ENCODE measurements at places on chromosomes 7 and 10.

DNA sequence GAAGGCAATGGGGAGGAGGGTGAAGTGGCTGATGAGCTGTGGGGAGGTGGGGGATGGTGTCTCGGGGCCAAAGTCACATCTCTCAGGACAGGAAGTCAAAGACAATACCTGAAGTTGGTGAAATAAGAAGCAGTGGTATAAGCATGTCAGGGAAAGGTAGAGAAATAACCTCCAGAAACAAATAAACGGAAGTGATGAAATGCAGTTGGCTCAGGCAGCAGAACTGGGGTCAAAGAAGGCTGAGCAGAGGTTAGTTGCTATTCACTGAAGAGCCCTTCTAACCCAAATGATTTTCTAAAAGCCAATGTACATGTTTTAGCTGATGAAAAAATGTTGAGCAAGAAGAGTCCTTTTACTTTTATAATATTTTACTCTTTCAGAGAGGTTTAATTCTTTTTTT is 78.6 kb upstream of the ADRB1 start:
- DNase-seq: no peak

DNA sequence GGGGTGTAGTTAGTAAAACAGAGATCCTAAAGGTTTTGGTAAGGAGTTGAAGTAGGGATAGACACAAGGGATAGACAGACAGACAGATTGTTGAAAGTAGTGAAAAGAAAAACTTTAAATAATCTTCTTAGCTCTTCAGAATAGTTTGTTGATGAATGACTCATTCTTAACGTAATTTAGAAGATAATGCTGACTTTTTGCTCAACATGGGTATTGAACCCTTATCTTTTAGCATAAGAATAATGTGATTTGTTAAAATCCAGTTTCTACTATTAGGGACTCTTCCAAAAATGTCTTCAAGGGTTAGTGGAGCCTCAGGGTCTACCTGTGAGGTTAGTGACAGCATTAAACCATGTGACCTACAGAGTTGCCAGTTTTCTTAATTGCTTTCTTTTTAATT is 411.2 kb downstream of the ETV1 start:
- no peak for DNase-seq

GRCh38 chr7:131948434-131949053 is 392.1 kb upstream of the PODXL start:
- DNase-seq: no peak

- DNase-seq: no peak
Observed at GRCh38 chr10:10919976-10920375, 97.7 kb upstream of the CELF2 start.

DNA sequence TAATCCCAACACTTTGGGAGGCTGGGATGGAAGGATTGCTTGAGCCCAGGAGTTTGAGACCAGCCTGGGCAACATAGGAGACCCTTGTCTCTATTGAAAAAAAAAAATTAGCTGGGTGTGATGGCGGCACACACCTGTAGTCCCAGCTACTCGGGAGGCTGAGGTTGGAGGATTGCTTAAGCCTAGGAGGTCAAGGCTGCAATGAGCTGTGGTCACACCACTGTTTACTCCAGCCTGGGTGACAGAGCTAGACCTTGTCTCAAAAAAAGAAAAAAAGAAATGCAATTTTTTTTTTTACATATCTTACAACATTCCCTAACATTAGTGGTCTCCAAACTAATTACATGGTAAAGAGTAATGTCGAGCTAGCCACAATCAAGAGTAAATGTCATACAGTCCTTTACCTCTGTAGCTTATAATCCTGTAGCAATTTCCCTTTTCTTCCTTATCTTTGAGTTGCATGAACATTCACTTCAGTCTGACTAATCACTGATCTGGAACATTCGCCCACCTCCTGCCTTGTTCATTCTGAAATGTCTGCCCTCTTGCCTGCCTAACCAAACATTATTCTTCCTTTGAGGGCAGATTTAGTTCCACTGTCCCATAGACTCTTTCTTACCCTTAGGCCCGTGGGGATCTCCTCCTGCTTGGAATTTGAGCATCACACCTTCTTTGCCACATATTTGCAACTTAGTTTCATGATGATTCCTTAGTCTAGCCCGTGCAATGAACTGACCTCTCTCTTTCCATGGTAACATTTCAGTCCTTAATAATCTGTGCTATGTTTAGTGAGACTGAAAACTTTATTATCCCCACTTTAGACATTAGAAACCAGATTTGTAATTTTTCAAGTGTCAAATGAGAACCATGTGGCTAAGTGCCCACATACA is 4.8 kb upstream of the VCL start:
- no peak for DNase-seq

GRCh38 chr7:149125189-149125862 is 798 bp downstream of the ZNF425 start:
- DNase-seq: no peak

DNA sequence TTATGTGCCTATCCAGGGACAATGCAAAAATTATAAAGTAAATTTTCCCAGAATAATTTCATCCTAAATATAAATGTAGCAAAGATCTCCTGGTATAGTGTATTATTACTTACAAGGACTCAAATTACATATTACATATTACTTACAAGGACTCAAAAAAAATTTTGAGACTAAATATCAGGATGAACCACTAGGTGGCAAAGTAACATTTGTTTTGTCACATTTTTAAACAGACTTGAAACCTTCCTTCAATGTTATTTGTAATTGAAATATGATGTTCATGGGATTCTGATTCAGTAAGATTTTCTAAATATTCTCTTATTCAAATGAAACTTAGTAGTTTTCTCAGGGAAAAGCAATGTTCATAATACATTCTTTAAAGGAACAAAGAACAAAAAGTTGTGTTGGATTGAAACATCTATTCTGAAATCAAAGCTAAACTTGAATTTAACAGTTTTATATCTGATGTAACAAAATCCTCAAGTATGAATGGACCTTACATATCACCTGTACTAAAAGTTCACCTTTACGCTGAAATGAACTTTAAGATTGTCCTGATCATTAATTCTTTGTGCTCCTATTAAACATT is 74.3 kb upstream of the GNAI1 start:
- peak; percentile 21 for DNase-seq

DNA sequence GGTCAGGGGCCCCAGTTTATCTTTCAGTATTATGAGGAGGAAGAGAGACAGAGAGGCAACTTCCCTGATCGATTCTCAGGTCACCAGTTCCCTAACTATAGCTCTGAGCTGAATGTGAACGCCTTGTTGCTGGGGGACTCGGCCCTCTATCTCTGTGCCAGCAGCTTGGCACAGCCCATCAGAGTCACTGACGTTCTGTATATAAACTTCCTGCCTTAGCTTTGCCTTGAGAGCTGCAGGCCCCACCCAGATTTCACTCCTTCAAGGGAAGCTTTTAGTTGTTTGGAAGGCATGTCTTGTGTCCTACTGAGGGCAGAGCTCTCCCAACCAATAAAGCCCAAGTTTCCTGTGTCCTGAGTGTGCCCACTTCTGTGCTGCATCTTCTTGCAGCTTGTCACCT is 242.5 kb upstream of the PRSS58 start:
- DNase-seq: no peak

GRCh38 chr7:30405179-30405578 is 73.4 kb downstream of the NOD1 start:
- no peak for DNase-seq

- no peak for DNase-seq
Observed at GRCh38 chr7:132434041-132434440, 142.2 kb downstream of the PLXNA4 start.

DNA sequence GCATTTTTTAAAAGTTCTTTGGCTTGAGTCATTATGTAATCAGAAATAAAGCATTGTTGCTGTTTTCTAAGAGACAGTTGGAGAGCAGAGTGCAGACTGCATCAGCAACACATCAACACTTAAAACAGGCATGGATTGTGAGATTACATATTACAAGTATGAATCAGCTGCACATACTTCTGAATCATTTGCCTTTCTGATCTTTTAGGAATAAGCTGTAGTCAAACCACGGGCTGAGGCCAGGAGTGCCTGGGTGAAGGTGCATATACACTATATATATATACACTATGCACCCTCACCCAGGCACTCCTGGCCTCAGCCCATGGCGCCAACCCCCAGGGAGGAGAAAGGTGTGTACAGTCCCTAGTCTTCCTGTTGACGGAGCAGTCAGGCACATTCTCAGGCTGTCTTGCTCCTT is 52.4 kb upstream of the DLX6 start:
- DNase-seq: no peak

DNA sequence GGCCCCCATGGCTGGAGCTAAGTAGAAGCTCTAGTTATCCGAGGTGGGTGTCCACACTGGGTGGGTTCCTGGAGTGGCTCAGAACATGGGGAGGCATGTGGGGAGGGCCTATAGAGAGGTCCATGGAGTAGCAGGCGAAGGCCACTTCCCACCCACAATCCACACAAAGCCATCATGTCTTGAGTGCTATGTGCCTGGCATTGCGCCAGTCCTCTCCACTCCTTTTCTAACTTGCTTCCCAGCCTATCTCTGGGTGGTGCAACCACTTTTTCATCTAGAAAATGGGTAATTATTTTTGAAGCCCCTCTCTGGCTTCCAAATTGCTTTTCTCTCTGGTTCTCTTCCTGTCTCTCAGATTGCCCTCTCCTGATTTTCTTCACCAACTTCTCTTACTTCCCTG is 263.6 kb downstream of the PHTF2 start:
- no peak for DNase-seq

GRCh38 chr10:7162331-7162730 is 248.5 kb downstream of the SFMBT2 start:
- DNase-seq: no peak

DNA sequence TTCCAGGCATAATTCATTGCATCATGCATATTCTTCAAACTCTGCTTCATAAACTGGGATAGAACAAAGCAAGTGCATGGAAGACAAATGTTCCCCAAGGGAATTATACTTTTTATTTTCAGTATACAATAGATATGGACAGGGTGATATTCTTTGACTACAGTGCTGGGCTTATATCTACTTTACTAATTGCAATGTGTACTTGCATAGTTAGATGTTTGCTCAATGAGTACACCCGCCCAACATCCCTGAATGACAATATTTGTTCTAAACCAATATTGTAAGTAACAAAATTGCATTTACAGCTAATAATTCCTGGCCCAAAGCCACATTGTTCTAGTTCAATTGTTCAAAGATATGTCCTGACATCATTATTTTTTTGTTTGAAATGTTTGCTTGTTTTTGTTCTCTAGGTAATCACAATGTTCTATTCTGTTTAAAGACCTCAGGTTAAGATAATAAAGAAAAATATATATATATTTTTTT is 171.4 kb downstream of the PTN start:
- no peak for DNase-seq

- peak; percentile 6 for DNase-seq
Observed at GRCh38 chr10:114995468-114996247, 57.7 kb downstream of the TRUB1 start.

GRCh38 chr10:53434413-53434812 is 661.8 kb upstream of the MBL2 start:
- DNase-seq: no peak

DNA sequence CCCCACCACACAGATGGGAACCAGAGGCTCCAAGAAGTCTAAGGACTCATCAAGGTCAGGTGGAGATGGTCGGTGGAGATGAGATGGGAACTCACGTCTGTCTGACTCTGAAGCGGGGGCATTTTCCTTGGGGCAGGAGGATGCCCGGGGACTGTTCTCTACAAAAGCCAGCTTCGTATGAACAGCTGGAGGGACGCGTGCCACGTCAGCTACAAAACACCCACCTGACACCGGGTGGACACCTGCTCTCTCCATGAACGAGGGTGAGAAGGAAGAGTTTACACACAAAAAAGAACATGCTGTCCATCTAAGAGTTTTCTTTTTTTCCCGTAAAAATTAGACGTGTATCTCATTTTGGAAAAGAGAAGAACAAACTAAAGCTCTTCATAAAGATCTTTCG is 47.7 kb downstream of the C10orf143 start:
- no peak for DNase-seq

GRCh38 chr10:108521827-108522492 is 1357.5 kb upstream of the SORCS1 start:
- DNase-seq: no peak

DNA sequence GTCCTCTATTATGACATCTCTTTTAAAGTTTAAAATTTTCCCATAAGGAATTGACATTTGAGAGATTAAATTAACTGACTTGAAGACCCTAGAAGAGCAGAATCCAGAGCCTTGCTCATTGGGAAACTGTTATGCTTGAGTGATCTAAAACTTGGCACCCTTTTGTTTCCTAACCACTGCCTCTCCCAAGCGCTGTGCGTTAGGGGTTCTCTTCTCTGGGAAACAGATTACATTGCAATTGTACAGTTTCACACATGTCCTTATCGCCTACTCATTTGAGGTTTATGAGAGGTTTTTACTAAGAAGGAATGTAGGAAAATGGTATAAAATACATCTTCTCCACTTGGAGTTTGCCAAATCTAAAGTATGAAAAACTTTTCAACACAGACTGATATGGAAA is 126.8 kb upstream of the AMPH start:
- DNase-seq: no peak

DNA sequence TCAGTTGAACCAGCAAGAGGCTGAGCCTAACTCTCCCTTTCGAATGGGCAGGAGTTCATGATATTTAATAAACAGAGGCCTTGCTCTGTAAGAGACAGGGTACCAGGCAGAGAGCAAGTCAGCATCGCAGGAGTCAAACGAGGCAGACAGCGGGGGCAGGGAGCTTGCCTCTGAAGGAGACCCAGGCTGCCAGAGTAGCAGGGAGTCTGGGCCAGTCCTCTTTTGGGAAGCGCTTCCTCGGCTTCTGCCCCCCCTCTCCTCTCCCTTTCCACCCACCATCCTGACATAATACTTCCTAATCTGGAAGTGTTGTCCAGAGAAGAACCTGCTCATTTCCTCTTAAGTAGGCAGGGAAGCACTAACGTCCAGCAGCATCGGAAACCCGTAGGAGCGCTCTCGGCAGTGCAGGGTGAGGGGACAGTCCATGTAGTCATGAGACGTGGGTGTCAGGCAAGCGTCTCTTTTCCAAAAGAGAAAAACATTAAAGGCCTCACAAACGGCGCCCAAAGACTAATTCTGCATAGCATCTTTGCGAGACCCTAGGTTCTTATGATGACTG is 171.1 kb downstream of the EGFR start:
- no peak for DNase-seq

DNA sequence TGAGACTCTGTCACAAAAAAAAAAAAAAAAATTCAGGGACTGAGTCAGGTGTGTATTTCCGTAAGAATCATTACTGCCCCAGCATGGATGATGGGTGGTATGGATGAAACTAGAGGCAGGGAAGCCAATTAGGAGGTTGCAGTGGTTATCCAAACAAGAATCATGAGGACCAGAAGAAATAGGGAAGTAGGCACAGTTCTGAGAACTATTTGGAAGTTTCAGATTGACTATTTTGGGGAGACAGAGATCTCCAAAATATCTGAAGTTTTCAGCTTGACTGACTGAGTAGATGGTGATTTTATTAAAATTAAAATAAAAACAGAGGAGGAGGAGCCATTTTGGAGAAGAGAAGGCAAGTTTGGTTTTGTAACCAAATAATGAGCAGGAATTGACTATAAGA is 119.4 kb upstream of the NRBF2 start:
- DNase-seq: no peak
